M059J (cell line): ENCODE measurements at places on chromosomes 4 and X. TPM values are rescaled to one million over a fixed set of nuclear protein-coding genes. Genes with fewer than 3 reads are reported as not detected.
A peak's percentile ranks its signal among the peaks of the same experiment; 100 is the strongest.

DNA sequence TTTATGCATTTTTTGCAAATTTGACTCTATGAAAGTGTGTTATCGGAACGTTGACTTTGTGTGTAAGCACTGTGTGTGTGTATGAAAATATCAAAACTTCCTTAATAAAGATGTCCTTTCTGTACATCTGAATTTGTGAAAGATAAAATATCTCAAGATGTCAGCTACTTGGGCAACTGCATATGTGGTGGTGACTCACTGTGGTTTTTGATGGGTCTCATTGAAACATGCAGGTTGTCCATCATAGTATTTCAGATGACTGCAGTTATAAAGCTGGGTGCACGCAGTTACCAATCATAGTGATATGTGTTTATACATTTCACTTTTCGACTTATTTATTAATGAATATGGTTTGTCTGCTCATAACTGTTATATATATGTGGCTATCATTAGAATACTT is 19.7 kb upstream of the BBS12 start:
- DNase-seq = peak; percentile 40

GRCh38 chr4:56311299-56311975 is 75.9 kb downstream of the AASDH start:
- DNase-seq = no peak

CT55 gene
- total RNA-seq = 0.25 TPM in 1 of 2 replicates, not detected in the other

- no peak for DNase-seq
These were observed 65.3 kb upstream of the WDR1 start for GRCh38 chr4:10181745-10182445.
